AG04450 (cell line): ENCODE measurements at places on chromosomes 2 and 18.

- DNase-seq = no peak
These were observed 19.9 kb upstream of the IL1RL1 start for GRCh38 chr2:102291319-102292075.

GRCh38 chr18:77109648-77110019 lies 22.9 kb downstream of the MBP start:
- no peak for DNase-seq

DNA sequence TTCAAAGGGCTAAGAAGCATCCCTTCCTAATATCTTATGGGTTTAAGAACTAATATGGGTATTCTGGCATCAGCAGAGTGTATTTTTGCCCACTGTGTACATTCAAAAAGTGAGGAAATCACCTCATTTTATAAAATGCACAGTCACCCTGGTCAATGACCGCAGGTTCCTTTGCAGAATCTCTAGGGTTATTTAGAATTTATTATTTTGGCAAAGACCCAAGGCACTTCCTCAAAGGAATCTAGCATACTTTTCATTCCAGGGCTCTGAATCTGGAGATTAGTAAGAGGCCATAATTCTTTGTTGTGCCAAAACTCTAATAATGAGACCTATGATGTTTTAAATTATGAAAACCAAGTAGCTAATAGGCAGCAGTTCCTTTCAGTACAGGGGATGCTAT lies 27.2 kb upstream of the CDH2 start:
- DNase-seq = peak; percentile 46

- peak; percentile 60 for DNase-seq
These were observed 92.0 kb upstream of the GULP1 start for GRCh38 chr2:188199716-188200128.

DNA sequence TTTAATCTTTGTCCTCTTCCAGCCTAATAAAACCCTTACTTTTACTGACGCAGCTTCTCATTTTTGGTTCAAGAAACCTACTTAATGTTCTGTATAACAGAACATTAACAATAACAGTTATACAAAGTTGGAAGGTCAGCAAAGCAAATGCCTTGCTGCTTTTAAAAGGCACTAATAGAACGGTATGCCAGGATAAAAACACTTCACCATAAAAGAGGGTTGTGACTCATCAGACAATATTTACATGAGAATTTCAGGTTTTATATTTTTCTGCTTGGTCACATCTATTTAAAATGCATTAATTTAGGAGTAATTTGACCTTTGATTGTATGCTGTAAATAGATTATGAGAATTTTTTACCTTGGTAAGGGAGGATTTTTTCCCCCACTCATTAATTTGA lies 3.0 kb downstream of the KLHL41 start:
- no peak for DNase-seq
